Metanephros (tissue), 2 donors: ENCODE measurements at places on chromosomes 12 and 14. TPM values are rescaled to one million over a fixed set of nuclear protein-coding genes. Genes with fewer than 3 reads are reported as not detected.

The POTEM gene
- not detected for total RNA-seq

The ALDH1L2 gene
- total RNA-seq: 1.4 TPM

The WSCD2 gene
- 7.6 TPM for total RNA-seq

The FOXA1 gene
- total RNA-seq: 3.2 TPM

The DHRS2 gene
- 90.6 TPM for total RNA-seq

The PTCSC3 gene
- total RNA-seq: not detected

The ZNF891 gene
- total RNA-seq: 4.4 TPM
